Posterior vena cava (tissue), 2 donors: ENCODE measurements at places on chromosomes 6 and 20. TPM values are rescaled to one million over a fixed set of nuclear protein-coding genes. Genes with fewer than 3 reads are reported as not detected.

COL9A1 gene
- not detected for total RNA-seq

- DNase-seq, result no peak
These were observed 50.9 kb upstream of the FAM184A start for GRCh38 chr6:119129148-119129967.

DNA sequence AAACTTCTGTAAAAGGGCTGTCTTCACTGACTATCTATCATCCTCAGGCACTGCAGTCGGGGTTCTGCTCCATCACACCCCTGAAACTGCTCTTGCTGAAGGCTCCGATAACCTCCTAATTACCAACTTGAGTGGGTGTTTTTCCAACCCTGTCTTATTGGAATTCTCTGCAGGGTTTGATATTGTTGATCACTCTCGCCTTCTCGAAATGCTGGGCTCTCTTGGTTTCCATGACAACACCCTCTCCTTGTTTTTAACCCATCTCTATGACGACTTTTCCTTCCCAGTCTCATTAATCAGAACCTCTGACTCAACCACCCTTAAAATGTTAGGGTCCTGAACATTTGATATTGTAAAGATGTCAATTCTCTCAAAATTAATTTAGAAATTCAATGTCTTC is 39.4 kb upstream of the NNAT start:
- DNase-seq, result no peak

DNA sequence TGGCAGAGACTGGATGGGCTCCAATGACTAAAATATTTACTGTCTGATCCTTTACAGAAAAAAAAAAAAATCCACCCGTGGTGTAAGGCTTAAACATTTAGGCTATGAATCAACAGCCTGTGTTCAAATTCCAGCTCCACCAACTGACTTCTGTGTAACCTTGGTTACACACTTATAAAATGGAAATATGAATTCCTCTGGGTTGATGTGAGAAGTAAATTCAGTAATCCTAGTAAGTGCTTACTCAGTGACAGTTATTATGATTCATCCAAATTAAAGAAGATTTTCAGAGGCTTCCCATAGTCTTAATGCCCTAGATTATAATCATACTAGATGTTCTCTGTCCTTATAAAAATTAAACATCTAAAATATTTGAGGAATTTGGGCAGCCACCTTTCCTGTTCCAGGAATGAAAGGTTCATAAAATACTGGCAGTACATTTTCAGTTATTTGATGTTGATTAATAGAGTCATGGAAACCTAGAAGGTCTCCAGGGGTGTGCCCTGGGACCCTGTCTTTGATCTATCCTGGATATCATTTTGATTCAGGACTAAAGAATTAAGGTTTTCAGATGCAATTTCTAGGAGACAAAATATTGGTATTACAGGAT is 180.3 kb upstream of the ZNF217 start:
- DNase-seq, result no peak
